Stimulated activated CD8-positive, alpha-beta memory T cell treated with anti-CD3 and anti-CD28 coated beads, Interleukin-2, amount 100 ng/mL, for 1 hour (primary cell): ENCODE measurements at places on chromosomes 2 and 18.

- DNase-seq: no peak
These were observed 152.7 kb upstream of the PTPRM start for GRCh38 chr18:7414459-7414858.

DNA sequence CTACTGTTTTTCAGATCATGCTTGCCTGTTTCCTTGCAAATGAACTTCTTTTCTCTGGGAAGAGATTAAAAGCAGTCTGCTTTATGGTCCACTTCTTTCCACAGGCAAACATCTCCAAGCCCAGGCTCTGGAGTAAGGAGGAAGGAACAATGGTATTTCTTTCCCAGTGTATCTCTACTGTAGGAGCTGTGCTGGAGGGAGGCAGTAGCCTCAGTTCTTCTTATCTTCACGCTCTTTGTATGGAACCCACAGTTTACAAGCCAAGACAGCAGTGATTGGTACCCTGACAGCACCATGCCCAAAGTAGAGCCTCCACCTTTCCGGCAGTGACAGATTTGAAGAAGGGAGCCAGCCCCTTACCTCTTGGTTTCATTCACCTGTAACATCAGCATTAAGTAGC is 35.2 kb downstream of the SPOPL start:
- DNase-seq: no peak

GRCh38 chr2:27249891-27250651 is 12.8 kb downstream of the SLC30A3 start:
- DNase-seq: no peak

DNA sequence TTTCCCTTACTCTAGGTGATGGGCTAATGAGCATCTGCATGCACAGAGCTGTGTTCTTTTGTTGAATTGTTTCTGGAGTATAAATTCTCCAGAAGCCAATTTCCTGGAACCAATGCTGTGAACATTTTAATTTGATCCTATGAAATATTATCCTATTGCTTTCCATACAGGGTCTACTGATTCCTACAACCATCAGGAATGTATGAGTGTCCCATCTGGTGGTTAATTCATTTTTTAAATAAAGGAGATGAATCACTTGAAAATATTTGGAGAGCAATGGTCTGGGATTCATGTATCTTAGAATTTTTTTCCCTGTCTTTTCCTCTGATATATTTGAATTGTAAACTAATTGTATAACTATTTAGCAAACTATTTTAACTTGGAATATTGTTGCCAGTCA is 14.0 kb downstream of the KIF5C start:
- no peak for DNase-seq

GRCh38 chr2:102698369-102699111 is 63.3 kb upstream of the TMEM182 start:
- no peak for DNase-seq

GRCh38 chr2:3470166-3470651 is 49.1 kb downstream of the ADI1 start:
- DNase-seq: no peak

- no peak for DNase-seq
These were observed 80.3 kb upstream of the TTC39C start for GRCh38 chr18:23934252-23934651.

GRCh38 chr2:75605770-75606529 is 40.6 kb upstream of the MRPL19 start:
- no peak for DNase-seq
